T-helper 2 cell (primary cell): ENCODE measurements at places on chromosomes 7 and 10.

- DNase-seq = no peak
Observed at GRCh38 chr10:73398024-73398423, 15.8 kb downstream of the ANXA7 start.

DNA sequence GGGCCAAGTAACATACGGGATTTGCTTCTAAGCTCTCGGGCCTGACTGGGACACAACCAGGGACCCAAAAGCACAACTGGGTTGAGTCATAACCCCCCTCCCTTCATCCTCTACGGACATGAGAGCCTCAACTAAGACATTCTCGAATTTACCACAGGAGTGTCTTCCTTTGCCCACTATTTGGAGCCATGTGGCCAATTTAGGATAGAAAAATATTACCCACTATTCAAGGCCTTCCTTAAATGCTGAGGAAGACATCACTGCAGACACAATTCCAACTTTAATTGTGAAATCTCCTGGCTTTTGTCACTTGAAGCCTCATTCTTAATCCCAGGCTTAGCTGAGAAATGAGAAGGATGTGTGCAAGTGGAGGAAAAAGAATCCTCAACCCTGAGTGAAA, 11.8 kb downstream of the CTBP2 start:
- no peak for DNase-seq

GRCh38 chr7:36814311-36814710, 90.0 kb upstream of the AOAH start:
- no peak for DNase-seq

DNA sequence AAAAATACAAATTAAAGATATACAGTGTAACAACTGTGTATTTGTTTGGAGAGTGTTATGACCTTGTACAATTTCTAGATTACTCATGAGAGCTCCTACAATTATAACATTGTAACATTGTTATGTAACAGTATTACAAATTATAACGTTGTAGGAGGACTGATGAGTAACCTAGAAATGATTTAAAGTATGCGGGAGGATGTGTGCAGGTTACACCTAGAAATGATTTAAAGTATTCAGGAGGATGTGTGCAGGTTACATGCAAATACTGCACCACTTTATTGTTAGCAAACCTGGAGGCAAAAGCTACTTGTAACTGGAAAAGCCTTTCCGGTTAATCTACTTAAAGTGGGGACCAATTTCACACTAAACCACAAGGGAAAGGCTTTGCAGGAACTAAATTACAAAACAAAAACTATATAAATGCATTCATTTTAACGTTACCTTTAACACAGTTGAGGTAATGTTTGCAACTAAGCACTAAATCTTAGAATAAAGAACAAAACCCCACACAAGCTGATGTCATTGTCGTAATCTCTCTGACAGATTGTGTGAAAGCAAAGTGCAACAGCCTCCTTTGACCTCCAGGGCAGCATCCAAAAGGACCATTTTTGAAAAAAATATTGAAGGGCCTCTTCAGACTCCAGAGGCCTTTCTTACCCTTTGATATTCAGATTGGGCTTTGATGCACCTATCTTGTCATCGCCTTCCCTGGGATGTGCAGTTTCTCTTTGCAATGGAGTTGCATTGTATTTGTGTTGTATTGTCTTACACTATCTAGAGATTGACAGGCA, 522.1 kb upstream of the FOXK1 start:
- DNase-seq = no peak

DNA sequence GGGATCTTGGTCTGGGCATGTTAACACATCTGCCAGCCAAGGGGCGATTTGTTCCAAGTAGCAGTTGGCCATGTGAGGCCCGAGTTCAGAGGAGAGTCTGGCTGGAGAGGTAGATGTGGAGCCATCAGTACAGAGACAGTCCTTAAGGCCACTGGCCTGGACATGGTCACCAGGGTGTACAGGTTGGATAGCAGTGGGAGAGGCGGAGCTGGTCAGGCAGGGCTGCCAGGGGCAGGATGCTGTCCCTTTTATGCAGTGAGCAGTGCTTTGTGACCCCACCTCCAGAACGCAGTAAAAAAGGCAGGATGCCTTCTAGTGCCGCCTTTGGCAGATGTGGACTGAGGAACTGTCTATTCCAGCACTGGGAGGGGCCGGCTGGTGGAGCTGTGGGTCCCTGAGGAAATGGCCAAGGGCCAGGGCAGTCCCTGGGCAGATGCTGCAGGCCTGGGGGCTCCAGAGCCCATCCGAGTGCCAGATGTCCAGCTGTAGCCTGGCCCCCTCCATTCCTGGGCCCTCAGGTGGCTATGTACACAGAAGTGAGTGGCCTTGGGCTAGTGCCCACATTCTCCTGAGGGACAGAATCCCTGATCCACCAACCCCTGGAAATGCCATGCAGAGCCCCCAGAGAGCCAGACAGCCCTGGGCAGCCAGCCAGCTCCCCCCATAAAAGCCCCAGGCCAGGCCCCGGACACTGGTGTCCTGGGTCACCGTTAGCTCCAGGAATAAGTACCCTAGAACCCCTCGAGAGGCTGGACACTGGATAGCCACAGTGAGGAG, 17.2 kb upstream of the MYL7 start:
- DNase-seq = no peak

GRCh38 chr7:26337232-26337865, 45.7 kb downstream of the SNX10 start:
- no peak for DNase-seq

- no peak for DNase-seq
Observed at GRCh38 chr7:117019287-117019686, 66.0 kb downstream of the ST7 start.

DNA sequence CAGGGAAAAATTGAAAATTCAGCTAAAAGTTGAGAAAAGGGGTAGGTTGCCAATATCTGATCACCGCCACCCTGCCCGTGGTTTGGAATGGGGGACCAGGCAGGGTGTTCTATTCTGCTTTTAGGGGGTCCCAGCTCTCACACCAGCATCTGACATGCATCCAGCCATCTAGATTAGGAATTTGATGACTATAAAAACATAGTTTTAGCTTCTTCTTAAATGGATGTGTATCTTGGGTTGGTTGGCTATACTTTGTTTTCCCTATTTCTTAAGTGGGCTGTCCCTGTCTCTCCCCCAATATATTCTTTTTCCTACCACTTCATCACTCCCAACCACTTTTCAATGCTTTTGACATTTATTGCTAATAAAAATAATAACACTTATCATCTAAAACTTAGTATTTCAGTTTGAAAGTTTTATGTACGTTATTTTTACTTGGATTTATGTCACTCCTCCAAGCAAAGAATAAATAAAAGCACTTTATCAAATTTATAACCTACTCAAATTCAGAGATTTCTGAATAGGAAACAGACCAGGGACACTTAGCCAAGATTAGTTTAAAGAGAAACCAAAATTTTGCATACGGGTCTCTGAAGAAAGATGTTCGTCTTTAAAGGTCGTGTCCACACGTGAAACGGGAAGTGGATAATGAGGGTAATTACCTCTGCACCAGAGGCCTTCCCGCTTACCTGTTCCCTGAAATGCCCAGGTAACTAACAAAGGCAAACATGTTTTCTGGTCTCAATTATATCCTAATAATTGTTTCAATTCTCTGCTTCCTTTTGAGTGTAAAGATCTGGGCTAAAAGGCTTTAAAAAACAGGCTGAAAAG, 233.2 kb upstream of the AUTS2 start:
- DNase-seq = no peak

- no peak for DNase-seq
Observed at GRCh38 chr7:69586321-69586720, 12.0 kb upstream of the AUTS2 start.

DNA sequence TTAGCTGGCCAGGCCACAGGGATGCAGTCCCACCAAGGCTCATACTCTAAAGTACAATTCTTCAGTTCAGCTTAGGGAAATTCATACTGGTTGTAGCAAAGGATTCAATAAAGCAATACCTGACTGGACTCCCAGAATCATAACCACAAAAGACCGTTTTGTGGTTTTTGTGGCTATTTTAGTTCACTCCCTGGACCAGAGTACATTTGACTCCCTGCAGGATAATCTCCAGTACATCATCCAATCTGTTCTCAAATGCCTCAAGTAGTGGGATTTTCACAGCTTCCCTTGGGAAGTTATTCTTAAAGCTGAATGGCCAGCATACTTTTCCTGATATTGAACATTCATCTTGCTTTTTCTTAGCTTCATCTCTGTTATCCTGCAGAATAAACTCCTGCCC, 29.3 kb upstream of the YAE1 start:
- no peak for DNase-seq

DNA sequence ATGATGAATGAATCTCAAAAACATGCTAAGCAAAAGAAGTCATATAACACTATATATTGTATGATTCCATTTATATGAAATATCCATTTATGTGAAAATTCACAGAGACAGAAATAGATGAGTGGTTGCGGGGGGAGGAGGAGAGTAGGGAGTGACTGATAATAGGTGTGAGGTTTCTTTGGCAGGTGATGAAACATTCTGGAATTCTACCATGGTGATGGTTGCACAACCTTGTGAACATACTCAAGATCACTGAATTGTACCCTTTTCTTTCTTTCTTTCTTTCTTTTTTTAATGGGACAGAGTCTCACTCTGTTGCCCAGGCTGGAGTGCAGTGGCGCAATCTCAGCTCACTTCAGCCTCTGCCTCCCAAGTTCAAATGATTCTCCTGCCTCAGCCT, 10.7 kb downstream of the SVOPL start:
- DNase-seq = no peak

GRCh38 chr7:2718296-2718965, 30.4 kb downstream of the AMZ1 start:
- no peak for DNase-seq

GRCh38 chr7:102101111-102101551, 185.5 kb upstream of the SH2B2 start:
- DNase-seq = no peak

- DNase-seq = no peak
Observed at GRCh38 chr7:71264005-71264404, 132.1 kb downstream of the GALNT17 start.

- DNase-seq = no peak
Observed at GRCh38 chr7:100390286-100391009, 17.2 kb downstream of the PILRA start.

DNA sequence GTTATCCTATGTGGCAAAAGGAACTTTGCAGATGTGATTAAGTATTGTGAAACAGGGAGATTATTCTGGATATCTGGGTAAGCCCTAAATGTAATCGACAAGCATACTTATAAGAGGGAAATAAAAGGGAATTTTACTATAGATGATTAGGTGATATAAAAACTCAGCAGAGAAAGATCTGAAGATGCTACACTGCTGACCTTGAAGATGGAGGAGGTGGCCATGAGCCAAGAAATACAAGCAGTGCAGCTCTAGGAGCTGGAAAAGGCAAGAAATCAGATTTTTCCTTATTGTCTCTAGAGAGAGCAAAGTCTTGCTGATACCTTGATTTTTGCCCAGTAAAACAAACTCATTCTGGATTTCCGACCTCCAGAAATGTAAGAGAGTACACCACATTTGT, 67.7 kb downstream of the BRAF start:
- no peak for DNase-seq

DNA sequence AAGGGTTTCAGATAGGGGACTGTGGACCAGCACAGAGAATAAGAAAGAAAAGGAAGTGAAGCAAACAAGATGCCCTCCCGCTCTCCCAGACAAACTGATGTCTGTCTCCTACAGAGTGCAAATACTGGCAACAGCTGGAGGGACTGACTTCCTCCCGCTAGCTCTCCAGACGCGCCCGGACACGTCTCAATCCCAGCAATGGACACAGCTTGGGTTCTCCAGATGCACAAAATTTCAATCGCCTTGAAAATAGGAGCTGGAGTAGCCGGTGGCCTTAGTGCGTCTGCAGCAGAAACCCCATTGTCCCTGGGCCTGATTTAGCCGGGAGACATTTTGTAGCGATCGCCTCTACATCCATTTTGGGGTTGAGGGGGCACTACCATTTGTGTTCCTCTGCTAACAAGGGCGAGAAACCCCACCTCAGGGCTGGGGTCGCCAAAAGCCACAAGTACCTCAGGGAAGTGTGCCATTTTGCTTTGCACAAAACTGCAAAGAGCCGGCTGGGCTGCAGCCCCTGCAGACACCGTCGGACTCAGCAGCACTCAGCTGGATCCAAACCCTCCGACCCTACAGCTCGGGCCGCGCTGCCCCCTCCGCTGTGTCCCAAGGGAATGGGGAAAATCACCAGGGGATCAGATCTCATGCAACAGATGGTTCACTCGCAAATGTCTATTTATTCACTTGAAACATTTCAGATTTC, 5.9 kb downstream of the CPA2 start:
- DNase-seq = no peak

DNA sequence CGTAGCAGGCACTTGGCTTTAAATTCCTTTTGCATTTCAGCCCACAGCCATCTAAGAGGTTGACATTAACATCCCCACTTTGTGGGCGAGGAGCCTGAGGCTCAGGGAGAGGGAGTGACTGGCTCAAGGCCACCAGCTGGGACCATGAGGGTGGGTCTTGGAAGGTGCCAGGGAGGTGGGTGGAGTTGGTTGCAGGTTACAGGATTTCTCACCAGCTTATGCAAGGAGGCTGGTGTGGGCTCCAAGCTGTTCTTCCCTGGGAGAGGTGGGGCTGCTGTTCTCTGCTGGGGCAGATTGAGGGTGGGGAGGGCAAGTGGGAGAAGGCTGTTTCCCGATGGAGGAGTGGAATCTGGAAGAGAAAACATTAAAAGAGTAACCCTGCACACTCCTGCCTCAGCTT, 14.1 kb upstream of the C10orf95 start:
- DNase-seq = no peak

DNA sequence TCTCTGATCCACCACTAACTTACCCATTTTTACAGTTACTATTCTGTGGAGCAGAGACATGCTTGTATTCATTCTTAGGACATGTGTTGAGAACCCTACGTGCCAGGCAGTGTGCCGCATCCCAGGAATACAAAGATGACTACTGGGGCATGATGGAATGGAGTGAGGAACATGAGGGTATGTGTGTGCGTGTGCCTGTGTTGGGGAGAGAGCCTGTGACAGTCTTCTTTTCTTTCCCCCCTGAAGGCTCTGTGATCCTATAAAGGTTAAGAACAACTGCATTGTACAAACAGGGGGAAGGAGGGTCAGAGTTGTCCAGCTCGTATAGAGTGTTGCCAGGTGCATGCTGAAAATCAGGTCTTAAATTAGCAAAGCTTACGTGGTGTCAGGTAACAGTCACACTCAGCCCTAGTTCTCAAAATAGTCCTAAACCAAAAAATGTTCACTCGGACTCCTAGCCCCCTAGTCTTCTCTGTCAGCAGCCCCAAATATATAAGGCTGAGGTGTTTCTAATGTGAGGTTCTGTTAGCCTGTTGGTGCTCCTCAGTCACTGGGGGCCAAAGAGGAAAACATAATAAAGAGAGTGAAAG, 161.9 kb downstream of the CELF2 start:
- no peak for DNase-seq

DNA sequence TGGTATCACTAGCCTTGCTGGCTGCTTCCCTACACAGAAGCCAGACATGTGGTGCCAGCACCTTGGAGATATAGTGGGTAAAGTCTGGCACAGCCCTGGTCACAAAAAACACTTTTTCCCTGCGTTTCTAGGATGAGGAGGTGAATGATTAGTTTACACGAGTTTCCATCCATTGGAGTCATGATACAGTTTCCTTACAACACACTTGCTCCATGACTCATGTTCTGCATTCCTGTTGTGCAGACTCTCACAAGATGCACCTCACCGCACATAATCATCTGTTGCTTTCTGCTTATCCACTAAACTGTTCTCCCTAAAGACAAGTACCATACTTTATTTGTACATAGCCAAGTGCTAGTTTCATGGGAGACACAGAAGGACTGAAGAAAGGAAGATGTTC, 747.1 kb upstream of the GALNT17 start:
- DNase-seq = no peak
